ENCODE measurements at places on chromosomes 4 and X. TPM values are rescaled to one million over a fixed set of nuclear protein-coding genes. Genes with fewer than 3 reads are reported as not detected.

DNA sequence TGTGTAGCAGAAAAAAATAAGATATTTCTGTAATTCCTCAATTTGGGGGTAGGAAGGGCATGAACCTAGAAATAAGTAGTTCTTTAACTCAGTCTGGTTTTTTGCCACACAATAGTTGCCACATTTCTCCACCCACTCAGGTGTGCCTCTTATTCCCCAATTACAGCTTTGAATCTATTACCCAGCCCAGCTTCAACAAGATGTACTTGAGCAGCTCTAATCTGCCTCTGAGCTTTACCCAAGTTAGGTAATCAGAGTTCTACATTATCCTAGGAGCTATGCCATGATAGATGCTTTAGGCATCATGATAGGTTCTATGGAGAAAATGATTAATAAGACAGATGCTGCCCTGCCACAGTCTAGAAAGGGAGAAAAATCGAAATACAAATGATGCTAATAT lies 117.4 kb upstream of the GPRIN3 start:
- no peaks in the 10 kb centered on the region for H3K27me3 ChIP-seq
- no peaks in the 10 kb centered on the region for H3K4me1 ChIP-seq
- no peak for DNase-seq
- H3K27ac ChIP-seq, result no peak overlapping the region
- H3K36me3 ChIP-seq, result no peaks in the 10 kb centered on the region
- no peak overlapping the region for H3K4me3 ChIP-seq

DNA sequence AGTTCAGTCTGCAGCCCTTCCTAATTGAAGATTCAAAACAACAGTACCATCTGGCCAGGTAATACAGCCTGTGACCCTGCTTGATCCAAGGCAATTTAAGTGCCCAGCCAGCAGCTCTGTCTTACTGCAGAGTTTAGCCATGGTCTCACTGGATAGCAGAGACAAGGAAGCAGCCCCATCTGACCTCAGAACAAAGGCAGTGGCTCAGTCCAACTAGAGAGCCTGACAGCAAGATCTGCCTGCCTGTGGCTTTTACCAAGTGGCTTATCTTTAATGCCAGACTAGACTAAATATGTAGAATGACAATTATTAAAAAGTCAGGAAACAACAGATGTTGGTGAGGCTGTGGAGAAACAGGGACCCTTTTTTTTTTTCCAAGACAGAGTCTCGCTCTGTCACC lies 293.4 kb downstream of the DTHD1 start:
- no peak for DNase-seq
- H3K27ac ChIP-seq, result no peak overlapping the region
- H3K36me3 ChIP-seq, result no peaks in the 10 kb centered on the region
- no peaks in the 10 kb centered on the region for H3K27me3 ChIP-seq
- H3K4me1 ChIP-seq, result no peaks in the 10 kb centered on the region

DNA sequence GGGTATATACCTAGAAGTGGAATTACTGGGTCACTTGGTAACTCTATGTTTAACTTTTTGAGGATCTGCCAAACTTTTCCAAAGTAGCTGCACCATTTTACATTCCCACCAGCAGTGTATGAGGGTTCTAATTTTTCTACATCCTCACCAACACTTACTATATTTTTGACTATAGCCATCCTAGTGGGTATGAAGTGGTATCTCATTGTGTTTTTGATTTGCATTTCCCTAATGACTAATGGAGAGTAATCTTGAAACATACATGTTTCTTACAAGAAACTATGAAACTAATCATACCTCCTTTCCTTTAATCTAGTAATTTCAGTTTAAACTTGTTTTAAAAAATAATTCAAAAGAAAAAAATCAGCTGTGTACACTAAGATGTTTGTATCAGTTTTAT lies 17.9 kb downstream of the BCLAF3 start:
- H3K27me3 ChIP-seq, result peaks cover 8% of the 10 kb centered on the region
- no peak overlapping the region for H3K4me3 ChIP-seq
- H3K27ac ChIP-seq, result no peak overlapping the region
- no peaks in the 10 kb centered on the region for H3K4me1 ChIP-seq

DNA sequence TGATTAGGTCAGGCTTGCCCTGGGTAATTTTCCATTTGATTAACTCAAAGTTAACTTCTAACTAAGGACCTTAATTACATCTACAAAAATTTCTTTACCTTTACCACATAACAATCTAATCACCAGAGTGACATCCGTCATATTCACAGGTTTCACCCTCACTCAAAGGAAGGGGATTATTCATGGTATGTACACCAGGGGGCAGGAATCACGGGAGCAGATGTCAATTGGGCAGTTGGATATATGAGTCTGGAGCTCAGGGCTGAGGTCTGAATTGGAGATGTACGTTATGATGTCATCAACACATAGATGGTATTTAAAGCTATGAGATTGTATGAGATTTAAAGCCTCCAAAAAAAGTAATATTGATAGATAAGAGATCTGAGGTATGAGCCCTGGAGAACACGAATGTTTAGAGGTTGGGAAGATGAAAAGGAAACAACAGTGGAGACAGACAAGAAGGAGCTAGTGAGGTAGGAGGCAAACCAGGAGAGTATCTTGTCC lies 52.9 kb downstream of the PGRMC1 start:
- no peaks in the 10 kb centered on the region for H3K36me3 ChIP-seq
- no peaks in the 10 kb centered on the region for H3K4me1 ChIP-seq
- no peak overlapping the region for H3K27ac ChIP-seq
- no peak overlapping the region for H3K4me3 ChIP-seq
- no peak for DNase-seq
- no peaks in the 10 kb centered on the region for H3K27me3 ChIP-seq

The SPANXD gene
- not detected for total RNA-seq

The ABHD18 gene
- 7.4 TPM for total RNA-seq
